Panc1 (cell line): ENCODE measurements at places on chromosomes 1 and 21. TPM values are rescaled to one million over a fixed set of nuclear protein-coding genes. Genes with fewer than 3 reads are reported as not detected.

C4BPA gene
- 0.26 TPM for total RNA-seq

- DNase-seq, result no peak
- H3K27me3 ChIP-seq, result no peaks in the 10 kb centered on the region
- no peak overlapping the region for H3K4me3 ChIP-seq
- H3K36me3 ChIP-seq, result no peaks in the 10 kb centered on the region
- H3K27ac ChIP-seq, result no peak overlapping the region
Observed at GRCh38 chr1:103898576-103899345, 149.1 kb downstream of the AMY1C start.

CD1E gene
- not detected for total RNA-seq

TMPRSS2 gene
- 111 TPM for total RNA-seq

PSMD4 gene
- 256 TPM for total RNA-seq

- H3K36me3 ChIP-seq, result no peaks in the 10 kb centered on the region
- peaks cover 4% of the 10 kb centered on the region; the same call in 1 of the 2 replicates for H3K27me3 ChIP-seq
- no peak for DNase-seq
- H3K4me1 ChIP-seq, result no peaks in the 10 kb centered on the region
- H3K4me3 ChIP-seq, result no peak overlapping the region
- no peak overlapping the region for H3K27ac ChIP-seq
Observed at GRCh38 chr1:213425376-213426030, 374.5 kb downstream of the RPS6KC1 start.

AKR7A3 gene
- 1.4 TPM for total RNA-seq

DNA sequence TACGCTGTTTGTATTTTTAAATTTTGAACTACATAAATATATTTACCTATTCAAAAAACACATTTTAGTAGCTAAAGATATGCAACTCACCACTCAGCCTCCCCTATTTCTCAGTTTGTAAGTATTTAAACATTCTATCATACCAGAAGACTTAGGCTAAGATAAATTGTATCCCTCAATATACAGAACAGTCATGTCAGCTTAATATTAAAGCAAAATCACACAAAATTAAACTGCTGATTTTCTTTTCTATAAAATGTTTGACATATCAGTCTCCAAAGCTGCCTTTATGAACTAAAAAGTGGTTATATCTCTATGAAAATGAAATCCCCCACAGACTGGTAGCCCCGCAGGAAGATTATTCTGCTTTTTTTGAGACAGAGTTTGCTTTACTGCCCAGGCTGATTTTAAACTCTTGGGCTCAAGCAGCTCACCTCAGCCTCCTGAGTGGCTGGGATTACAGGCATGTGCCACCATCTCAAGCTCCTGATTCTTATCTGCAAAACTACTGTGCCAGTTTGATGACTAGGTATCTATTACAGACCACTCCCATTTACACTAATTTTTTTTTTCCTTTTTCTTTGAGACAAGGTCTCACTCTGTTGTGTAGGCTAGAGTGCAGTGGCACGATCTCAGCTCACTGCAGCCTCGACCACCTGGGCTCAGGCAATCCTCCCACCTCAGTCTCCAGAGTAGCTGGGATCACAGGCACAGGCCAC is 37.6 kb downstream of the NRDC start:
- no peak overlapping the region for H3K4me3 ChIP-seq
- DNase-seq, result no peak
- no peaks in the 10 kb centered on the region for H3K27me3 ChIP-seq
- peaks cover 16% of the 10 kb centered on the region; the same call in 1 of the 2 replicates for H3K36me3 ChIP-seq

DNA sequence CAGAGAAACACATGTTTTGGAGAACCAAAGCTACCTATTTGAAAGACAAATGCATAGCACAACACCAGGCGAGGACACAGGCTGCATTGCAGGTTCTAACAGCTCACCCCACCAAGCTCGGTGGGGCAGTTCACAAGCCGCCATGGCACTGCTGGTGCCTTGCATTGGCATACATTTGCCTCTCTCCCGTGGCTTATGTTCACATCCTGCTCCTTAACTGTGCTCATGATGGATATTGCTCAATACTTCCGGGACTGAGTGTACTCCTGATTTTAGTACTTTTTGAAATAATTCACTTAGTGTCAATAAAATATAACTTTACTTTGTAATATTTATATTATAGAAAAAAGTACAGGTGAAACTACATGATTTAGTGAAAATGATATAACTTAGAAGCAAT is 1187.4 kb upstream of the NCAM2 start:
- no peaks in the 10 kb centered on the region for H3K27me3 ChIP-seq
- DNase-seq, result no peak
- no peak overlapping the region for H3K27ac ChIP-seq
- no peaks in the 10 kb centered on the region for H3K36me3 ChIP-seq

DNA sequence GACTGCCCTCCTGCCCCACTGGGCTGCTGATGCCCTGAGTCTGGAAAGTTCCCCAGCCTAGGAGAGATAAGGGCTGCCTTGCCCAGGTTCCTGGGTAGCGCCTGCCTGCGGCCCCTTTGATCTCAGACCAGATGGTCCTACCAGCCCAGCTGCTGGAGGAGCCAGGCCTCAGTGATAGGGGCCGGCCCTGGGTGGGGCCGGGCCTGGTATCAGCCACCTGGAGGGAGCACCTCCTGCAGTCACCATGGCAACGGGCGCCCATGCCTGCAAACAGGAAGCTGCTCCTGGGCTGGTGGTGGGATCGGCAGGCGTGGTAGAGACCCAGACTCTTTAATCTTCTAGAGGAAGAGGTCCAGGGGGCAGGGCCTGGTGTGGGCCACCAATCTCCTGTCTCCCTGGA is 119.7 kb upstream of the WNT4 start:
- no peak for DNase-seq
- H3K4me3 ChIP-seq, result no peak overlapping the region
- H3K4me1 ChIP-seq, result peaks cover 6% of the 10 kb centered on the region; the same call in 1 of the 2 replicates
- H3K27me3 ChIP-seq, result no peaks in the 10 kb centered on the region
- H3K36me3 ChIP-seq, result no peaks in the 10 kb centered on the region
- no peak overlapping the region for H3K27ac ChIP-seq

- H3K27me3 ChIP-seq, result no peaks in the 10 kb centered on the region
- H3K4me3 ChIP-seq, result no peak overlapping the region
- no peaks in the 10 kb centered on the region for H3K36me3 ChIP-seq
- no peaks in the 10 kb centered on the region for H3K4me1 ChIP-seq
Observed at GRCh38 chr1:65330021-65330420, 20.7 kb downstream of the DNAJC6 start.

DNALI1 gene
- total RNA-seq, result 0.36 TPM

DNA sequence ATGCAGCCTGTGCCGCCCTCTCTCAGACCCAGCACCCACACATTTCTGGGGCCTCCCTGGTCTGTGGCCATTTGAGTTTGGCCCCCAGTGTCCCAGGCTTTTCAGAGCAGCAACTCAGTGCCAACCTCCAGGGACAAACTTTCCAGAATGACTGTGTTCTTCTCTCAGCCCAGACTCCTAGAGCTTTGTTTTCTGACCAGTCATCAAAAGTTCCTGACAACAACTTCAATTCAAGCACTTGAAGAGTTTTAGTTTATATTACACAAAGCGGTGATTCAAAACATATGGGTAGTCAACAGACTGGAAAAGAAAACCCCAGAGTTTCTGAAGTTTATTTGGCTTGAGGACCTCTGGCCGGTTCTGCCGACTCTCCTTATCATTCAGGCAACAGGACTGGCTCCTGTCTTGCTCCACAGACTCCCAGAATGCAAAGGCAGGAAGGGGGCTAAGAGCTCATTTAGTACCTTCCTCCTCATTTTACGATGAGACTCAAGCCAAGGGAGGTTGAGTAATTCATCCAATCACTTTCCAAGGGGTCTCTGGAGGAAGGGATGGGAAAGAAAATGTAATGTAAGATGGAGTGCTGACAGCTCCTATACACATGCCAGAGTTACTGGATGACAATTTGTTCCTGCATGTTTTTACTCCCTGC is 27.0 kb upstream of the TIAM1 start:
- no peak overlapping the region for H3K4me3 ChIP-seq
- no peaks in the 10 kb centered on the region for H3K4me1 ChIP-seq
- no peaks in the 10 kb centered on the region for H3K27me3 ChIP-seq
- DNase-seq, result no peak
- H3K27ac ChIP-seq, result no peak overlapping the region
- H3K36me3 ChIP-seq, result no peaks in the 10 kb centered on the region

DNA sequence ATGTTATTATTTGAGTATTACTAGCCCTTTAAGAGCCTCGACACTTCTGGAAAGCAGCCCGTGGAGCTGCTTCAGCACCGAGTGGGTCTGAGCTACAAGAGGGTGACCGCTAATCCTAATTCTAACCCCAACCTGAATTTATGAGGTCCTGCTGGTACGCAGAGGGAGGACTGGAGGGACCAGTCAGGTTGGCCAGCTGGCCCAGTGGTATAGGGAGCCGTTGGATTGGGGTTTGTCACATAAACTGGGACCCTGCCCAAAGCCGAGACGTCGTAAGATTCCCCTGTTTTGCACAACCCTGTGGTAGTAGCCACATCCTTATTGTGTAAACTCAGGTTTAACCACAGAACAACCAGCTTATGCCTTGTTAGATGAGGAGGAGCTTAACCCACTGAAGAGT is 60.8 kb upstream of the F3 start:
- no peak overlapping the region for H3K4me3 ChIP-seq
- H3K27ac ChIP-seq, result no peak overlapping the region
- no peaks in the 10 kb centered on the region for H3K27me3 ChIP-seq
- no peaks in the 10 kb centered on the region for H3K36me3 ChIP-seq

SPRR5 gene
- not detected for total RNA-seq

- no peaks in the 10 kb centered on the region for H3K36me3 ChIP-seq
- H3K27ac ChIP-seq, result no peak overlapping the region
- no peak for DNase-seq
- H3K4me3 ChIP-seq, result no peak overlapping the region
- H3K27me3 ChIP-seq, result no peaks in the 10 kb centered on the region
Observed at GRCh38 chr1:6730880-6731279, 29.3 kb upstream of the DNAJC11 start.

DNA sequence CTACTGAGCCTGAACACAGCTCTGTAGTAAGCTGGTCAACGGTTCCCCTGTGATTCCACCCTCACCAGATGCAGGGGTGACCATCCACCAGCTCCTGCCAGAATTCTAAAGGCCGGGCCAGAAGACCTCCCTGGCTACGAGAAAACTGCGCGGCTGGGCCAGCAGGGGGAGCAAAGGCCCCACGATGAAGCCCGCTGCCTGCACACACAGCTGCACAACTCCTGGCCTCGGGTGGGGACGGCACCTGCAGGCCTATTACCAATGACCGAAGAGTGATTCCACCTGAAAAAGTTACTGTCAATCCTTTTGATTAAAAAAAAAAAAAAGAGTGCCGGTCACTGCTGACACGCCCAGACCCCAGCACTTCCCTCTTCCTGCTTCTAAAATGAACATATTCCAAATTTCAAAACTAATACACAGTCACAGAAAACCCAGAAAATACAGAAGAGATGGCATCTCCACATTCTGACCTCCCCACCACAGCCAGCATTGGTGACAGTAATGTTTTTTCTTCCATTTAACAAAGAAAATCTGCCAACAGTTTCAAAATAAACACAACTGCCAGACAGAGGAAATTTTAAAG is 49.8 kb upstream of the RIPK4 start:
- H3K4me1 ChIP-seq, result peaks cover 5% of the 10 kb centered on the region; the same call in 1 of the 2 replicates
- DNase-seq, result no peak
- no peaks in the 10 kb centered on the region for H3K36me3 ChIP-seq
- H3K4me3 ChIP-seq, result no peak overlapping the region
- H3K27ac ChIP-seq, result peak overlapping the region; percentile 76
- no peaks in the 10 kb centered on the region for H3K27me3 ChIP-seq

- no peaks in the 10 kb centered on the region for H3K4me1 ChIP-seq
- H3K27me3 ChIP-seq, result no peaks in the 10 kb centered on the region
- no peaks in the 10 kb centered on the region for H3K36me3 ChIP-seq
Observed at GRCh38 chr1:117691942-117692341, 86.1 kb downstream of the TENT5C start.

SH3BGR gene
- 1.7 TPM for total RNA-seq

- no peaks in the 10 kb centered on the region for H3K4me1 ChIP-seq
- H3K4me3 ChIP-seq, result no peak overlapping the region
- DNase-seq, result no peak
Observed at GRCh38 chr1:198064181-198064580, 92.6 kb upstream of the NEK7 start.

OR2L3 gene
- total RNA-seq, result not detected

DNA sequence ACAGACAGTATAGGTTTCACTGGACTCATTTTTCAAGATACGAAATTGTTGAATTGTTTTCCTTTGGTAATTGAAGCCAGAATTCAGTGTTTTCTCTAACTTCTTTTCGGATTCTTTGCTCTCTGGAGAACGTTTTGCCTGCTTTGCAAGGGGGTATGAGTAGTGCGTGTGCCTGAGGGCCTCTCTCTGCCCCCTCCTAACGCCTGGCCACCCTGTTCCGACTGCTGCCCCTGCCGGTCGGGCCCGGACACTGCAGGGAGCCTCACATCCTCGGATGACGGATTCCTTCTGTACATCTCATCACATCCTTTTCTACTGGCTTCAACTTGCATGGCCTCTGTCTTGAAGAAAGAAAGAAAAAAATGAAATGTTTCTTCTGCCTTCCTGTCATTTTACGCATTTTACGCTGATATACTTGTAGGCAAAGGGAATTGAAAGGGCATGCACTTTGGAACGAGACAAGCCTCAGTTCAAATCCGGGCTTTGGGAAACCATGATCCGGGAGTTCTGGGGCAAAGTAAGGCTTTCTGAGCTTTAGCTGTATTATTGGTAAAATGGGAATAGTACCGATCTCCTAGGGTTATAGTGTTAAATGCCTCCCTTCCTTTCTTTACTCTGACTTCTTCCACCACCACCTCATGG is 65.1 kb downstream of the DISC1 start:
- peak; percentile 7 for DNase-seq
- no peaks in the 10 kb centered on the region for H3K36me3 ChIP-seq
- H3K4me1 ChIP-seq, result no peaks in the 10 kb centered on the region
- no peak overlapping the region for H3K4me3 ChIP-seq
- no peak overlapping the region for H3K27ac ChIP-seq

GRCh38 chr1:189220750-189221149 is 1256.9 kb downstream of the BRINP3 start:
- H3K36me3 ChIP-seq, result no peaks in the 10 kb centered on the region
- H3K27ac ChIP-seq, result no peak overlapping the region
- no peaks in the 10 kb centered on the region for H3K27me3 ChIP-seq
- no peak overlapping the region for H3K4me3 ChIP-seq

ARPC5 gene
- total RNA-seq, result 104 TPM

AQP10 gene
- not detected for total RNA-seq

DNA sequence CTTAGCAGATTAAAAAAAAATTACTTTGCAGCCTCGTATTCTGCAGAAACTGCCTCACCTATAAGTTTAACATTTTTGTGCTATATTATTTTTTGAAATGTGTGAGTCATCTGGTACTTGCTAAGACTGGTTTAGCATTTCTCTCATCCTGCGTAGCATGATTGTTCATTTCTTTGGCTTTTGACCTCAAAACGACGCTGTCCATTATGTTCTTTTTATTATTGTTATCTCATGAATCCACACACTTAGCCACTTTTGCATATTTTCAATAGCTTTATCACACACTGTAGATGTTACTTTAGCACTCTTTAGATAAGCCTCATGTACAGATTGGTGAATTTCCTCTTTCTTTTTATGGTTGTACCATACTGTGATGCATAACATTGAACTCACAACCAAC is 1004.9 kb upstream of the NCAM2 start:
- no peaks in the 10 kb centered on the region for H3K27me3 ChIP-seq
- no peak overlapping the region for H3K27ac ChIP-seq
- no peak overlapping the region for H3K4me3 ChIP-seq
- no peaks in the 10 kb centered on the region for H3K36me3 ChIP-seq
